Stimulated activated CD4-positive, alpha-beta T cell treated with anti-CD3 and anti-CD28 coated beads, Interleukin-2, amount 100 ng/mL, for 48 hours (primary cell): ENCODE measurements at places on chromosomes 7 and 10.

- DNase-seq = no peak
Observed at GRCh38 chr10:87916515-87916914, 53.1 kb downstream of the PTEN start.

DNA sequence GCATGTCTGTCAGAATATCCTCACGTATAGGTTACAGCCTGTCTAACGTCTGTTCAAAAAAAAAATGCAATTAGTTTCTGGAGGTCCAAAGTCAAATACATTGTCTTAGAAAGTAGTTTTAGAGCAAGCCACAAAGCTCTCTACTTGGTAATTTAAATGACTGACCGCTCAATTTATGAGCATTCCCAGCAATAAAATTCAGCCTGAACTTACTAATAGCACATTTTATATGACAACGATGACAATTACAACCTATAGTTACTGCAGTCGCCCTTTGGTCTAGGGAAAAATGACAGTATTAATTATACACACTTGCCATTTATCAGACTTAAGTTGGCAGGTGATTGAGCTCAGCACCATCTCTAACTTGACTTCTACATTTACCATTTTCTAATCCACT, 425.8 kb upstream of the STEAP1 start:
- no peak for DNase-seq

- DNase-seq = no peak
Observed at GRCh38 chr10:34539533-34540315, 275.4 kb downstream of the PARD3 start.

DNA sequence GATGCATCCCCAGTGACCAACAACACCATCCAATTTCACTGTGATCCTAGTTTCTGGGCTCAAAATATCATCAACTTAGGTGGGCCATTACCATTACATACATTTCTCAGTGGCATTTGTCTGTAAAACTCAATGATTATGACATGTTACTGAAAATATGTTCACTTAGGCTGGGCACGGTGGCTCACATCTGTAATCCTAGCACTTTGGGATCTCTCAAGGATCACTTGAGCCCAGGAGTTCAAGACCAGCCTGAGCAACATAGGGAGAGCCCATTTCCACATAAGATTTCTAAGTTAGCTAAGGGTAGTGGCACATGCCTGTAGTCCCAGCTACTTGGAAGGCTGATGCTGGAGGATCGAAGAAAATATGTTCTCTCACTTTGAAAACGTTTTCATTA, 91.0 kb downstream of the TRIM24 start:
- no peak for DNase-seq

DNA sequence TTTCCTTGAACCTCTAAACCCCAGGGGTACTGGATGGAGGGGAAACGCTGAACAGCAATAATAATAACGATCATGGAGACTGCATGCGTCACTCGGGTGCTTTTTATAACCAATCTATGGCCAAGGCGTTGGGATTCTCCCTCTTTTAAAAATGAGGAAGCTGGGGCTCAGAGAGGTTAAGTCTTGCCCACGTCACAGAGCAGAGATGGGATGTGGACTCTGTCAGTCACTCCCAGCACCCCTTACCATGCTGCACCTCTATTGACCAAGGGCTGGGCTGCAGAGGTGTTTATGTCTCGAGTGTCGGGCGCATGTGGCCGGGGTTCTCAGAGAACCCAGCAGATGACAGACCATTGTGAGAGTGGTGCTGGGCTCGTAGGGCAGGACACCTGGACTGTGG, 129.9 kb downstream of the CDH23 start:
- no peak for DNase-seq
